Psoas muscle (tissue), 8 donors: ENCODE measurements at places on chromosomes 5 and 9. TPM values are rescaled to one million over a fixed set of nuclear protein-coding genes. Genes with fewer than 3 reads are reported as not detected.

- DNase-seq: no peak
Observed at GRCh38 chr9:97954550-97954989, 16.6 kb upstream of the HEMGN start.

DNA sequence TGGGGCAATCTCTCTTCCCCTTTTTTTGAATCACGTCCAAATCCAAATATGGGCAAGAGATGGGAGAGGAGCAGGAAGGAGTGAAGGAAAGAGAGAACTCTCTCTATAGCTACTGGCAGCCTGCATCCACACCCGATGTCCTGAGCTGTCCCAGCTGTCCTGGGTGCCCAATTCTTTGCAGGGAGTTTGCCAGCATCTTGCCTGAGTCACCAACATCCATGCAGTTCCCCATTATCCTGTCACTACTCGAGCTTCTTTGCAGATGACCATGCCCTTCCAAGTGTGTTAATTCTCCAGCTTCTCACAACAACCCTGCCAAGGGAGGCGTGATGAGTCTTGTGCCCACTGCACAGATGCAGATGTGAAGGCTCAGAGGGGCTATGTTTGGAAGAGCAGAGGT is 127.1 kb downstream of the NSG2 start:
- DNase-seq: no peak

Gene C5orf34
- total RNA-seq: 0.54 TPM

- no peak for DNase-seq
Observed at GRCh38 chr9:7784472-7784871, 15.1 kb downstream of the DMAC1 start.

Gene IL3
- total RNA-seq: not detected

- DNase-seq: no peak
Observed at GRCh38 chr5:95884511-95884910, 62.0 kb upstream of the GLRX start.
